Stimulated activated CD8-positive, alpha-beta memory T cell treated with anti-CD3 and anti-CD28 coated beads, Interleukin-7, amount 100 ng/mL, for 24 hours (primary cell): ENCODE measurements at places on chromosomes 12 and 14.

GRCh38 chr12:108543652-108544051 is 17.3 kb downstream of the SART3 start:
- no peak for DNase-seq

DNA sequence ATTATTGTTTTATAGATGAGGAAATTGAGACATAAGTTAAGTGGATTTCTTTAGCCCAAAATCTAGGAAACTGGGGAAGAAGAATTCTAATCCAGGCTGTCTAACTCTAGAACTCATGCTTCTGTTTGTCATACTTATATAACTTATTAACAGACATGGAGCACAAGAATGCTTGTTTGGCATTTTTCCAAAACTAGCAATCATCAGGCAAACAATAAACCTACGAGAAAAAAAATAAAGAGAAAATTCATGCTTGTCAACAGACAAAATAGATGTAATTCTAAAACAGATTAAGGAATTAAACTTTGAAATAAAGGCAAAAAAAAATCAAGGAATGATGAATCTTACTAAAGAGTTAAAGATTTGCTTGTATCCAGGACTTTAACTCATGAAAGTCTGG is 103.1 kb downstream of the METTL25 start:
- DNase-seq = no peak

GRCh38 chr12:32777691-32778175 is 22.0 kb upstream of the YARS2 start:
- DNase-seq = no peak

DNA sequence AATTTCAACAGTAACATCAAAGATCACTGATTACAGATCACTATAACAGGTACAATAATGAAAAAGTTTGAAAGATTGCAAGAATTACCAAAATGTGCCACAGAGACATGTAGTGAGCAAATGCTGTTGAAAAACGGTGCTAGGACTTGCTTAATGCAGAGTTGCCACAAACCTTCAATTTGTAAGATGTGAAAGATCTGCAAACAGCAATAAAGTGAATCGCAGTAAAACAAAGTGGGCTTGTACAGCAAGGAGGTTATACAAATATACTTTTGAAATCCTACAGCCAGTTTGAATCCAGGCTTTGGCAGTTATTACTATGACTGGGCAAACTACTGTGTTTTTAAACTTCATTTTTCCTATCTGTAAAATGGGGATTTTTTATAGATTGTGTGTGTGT is 1.0 kb upstream of the PLEKHA5 start:
- no peak for DNase-seq

DNA sequence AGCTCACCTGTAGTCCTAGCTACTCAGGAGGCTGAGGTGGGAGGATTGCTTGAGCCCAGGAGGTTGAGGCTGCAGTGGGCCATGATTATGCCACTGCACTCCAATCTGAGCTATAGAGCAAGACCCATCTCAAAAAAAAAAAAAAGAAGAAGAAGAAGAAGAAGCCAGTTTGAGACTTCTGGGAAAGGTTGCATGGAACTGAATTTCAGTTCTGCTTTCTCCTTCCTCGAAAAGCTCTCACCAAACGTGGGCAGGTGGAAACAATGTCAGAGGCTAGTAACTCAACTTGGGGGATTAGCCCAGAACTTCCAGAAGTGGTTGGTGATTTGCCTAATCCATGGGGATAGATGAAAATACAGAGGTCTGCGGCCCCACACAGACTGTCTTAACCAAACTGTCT is 18.7 kb downstream of the FLVCR2 start:
- DNase-seq = no peak

GRCh38 chr14:92922155-92922735 is 705 bp upstream of the CHGA start:
- DNase-seq = no peak

DNA sequence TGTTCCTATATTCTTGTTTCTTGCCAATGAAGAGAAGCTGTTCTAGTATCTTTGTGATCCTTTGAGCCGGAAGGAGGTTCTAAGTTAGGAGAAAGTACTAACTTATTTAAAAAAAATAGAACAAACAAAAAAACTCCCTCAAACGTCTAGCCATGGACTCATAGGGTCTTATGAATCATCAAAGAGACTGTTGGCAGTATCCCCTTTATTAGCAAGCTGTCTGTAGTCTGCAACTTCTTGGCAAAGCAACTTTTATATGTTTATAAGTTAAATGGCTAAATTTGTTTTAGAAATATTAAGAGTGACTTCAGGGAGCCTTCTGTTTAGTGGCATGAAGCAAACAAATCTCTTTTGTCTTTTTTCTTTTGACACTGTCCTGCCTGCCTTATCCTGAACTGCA is 291.9 kb downstream of the FUT8 start:
- DNase-seq = no peak

DNA sequence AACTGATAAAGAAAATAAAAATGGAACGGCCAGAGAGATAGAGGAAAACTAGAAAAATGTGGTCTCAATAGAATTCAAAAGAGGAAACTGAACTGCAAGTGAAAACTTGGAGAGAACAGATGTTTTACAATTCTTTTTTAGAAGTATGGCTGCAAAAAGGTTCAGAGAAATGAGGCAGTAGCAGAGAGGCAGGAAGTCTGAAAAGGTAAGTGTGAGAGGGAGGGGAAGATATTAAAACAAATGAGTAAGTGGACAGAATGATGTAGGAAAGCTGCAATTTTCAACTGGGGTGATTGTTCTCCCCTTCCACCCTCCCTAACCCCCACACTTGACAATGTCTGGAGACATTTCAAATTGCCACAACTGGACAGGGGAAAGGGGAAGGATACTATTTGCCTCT is 12.9 kb downstream of the BTBD7 start:
- DNase-seq = no peak

DNA sequence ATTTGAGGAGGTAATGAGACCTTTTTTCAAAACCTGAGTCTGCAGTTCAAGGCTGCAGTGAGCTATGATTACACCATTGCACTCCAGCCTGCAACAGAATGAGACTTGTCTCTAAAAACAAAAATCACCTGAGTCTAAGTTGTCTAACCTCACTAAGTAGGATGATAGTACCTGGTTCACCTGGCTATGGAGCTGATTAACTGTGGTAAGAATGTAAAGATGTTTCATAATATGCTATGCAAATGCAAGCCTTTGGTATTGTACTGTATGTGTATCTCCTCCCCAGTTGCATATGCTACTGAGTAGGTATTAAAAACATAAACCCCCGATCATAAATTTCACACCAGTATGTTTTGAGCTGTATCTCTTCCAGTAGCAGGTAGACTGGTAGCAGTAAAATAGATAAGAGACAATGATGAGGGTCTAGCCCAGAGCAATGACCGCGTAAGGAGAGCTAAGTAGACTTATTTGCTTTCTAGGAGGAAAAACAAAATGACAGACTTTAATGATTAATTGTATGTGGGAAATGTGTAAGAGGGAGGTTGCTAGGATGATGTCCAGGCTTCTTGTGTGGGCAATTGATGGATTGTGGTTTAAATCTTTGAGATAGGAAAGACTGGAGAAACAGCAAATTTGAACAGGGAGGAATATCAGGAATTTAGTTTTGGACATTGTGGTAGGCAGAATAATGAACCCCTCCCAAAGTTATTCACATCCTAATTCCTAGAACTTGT is 41.6 kb upstream of the EGLN3 start:
- DNase-seq = no peak

- no peak for DNase-seq
Measured at GRCh38 chr14:73323896-73324399, 86.6 kb downstream of the PAPLN start.

DNA sequence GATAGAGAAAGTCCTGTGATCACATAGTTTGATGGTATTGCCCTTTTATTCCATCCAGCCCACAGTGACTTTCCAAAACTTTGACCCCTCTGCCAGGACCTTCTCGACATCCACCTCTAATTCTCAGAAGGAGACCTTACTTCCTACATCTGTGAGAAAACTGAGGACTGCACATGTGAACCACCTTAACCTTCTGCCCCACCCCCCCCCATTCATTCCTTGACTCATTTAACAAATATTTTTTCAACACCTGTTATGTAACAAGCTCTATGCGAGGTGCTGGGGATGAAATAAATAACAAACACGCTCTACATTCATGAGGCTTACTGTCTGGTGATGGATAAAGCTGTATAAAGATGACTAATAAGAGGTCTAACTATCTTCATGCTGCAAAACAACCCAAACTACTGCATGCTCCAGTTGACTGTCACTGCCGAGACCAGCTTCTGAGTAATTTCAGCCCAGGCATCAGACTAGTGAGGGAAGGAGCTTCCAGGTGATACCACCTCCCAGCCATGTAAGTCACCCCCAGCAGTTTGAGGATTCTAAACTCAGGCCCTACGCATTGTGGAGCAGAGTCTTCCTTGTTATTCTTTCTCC is 1.9 kb upstream of the HAL start:
- DNase-seq = no peak

- DNase-seq = no peak
Measured at GRCh38 chr14:64554556-64554955, 4.8 kb downstream of the PPP1R36 start.

DNA sequence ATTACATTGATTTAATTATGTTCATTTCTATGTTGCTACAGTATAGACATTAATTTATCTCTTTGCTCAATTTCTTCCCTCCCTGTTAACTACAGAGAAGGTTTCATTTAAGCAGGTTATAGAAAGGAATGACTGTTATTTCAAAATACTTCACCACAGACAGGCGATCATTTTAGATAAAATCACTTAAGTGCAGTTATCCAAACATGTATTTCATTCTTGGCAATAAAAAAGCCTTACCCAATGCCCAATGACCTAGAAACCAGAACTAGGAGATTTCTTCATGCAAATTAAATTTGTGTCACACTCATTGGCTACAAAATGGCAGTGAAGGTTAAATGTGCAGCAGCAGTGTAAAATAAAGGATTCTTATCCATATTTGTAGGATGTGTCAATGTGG is 266.4 kb downstream of the KCNH5 start:
- DNase-seq = no peak

DNA sequence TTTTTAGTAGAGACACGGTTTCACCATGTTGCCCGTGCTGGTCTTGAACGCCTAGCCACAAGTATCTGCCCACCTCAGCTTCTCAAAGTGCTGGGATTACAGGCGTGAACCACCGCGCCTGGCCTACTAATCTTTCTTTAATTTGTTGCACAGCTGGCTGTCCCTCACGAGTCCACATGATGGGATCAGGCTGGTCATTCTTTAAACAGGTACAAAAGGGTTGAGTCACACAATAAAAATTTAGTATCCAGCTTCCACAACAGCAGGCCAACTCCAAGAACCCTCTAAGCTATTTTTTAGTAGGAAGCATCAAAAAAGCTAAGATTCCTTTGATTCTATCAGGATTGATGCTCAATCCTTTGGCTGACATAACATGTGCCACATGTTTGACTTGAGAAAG is 17.8 kb downstream of the SINHCAF start:
- no peak for DNase-seq

- no peak for DNase-seq
Measured at GRCh38 chr14:73758392-73759182, 44.4 kb upstream of the PNMA1 start.

- DNase-seq = no peak
Measured at GRCh38 chr14:51824191-51824590, 36.2 kb upstream of the GNG2 start.

DNA sequence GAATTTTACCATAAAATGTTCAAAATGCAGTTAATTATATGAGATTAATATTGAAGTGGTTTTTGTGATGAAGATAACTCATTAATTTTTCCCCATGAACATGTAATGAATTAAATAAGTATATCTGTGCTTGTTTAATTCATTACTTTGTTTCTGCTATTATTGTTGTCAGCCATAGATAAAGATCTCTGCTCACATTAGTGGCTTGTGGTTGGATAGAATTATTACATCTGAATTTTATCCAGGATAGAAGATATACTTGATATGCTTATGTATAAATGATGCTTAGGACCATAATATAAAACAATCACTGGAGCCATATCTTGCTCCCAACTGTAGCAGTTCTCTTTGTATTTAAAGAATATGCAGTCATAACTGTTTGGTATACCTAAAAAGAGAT is 18.5 kb downstream of the TSPAN19 start:
- DNase-seq = no peak

DNA sequence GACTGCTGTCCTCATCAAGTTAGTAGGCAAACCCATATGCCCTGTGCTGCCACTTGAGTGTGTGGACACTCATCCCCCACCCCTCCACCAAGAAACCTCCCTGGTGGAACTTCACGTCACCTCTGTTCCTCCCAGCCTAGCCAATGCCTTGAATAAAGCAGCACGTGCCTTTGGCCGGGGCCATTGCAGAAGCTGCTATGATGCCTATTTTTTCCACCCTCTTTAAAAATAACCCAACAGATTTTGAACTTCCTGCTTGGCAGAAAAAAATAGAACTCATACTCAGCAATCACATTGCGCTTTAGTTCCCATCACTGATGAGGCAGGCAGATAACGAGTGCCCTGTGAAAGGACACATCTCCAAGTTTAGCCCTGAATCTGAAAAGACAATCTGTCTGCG is 23.1 kb upstream of the PWP1 start:
- no peak for DNase-seq

GRCh38 chr14:61426048-61426447 is 104.7 kb downstream of the PRKCH start:
- DNase-seq = no peak

DNA sequence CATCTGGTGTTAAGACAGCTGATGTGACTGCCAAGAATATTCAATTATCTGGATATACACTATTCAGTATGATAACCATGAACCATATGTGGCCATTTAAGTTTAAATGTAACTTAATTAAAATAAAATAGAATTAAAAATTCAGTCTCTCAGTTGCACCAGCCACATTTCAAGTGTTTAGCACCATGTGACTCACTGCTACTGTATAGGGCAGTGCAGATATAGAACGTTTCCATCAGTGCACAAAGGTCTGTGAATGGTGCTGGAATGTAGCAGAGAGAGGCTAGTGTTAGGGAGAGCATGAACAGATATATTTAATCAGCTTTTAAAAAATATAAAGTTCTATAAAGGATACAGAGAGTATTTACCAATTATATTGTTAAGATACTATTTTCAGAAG is 28.7 kb downstream of the ARID4A start:
- DNase-seq = no peak

DNA sequence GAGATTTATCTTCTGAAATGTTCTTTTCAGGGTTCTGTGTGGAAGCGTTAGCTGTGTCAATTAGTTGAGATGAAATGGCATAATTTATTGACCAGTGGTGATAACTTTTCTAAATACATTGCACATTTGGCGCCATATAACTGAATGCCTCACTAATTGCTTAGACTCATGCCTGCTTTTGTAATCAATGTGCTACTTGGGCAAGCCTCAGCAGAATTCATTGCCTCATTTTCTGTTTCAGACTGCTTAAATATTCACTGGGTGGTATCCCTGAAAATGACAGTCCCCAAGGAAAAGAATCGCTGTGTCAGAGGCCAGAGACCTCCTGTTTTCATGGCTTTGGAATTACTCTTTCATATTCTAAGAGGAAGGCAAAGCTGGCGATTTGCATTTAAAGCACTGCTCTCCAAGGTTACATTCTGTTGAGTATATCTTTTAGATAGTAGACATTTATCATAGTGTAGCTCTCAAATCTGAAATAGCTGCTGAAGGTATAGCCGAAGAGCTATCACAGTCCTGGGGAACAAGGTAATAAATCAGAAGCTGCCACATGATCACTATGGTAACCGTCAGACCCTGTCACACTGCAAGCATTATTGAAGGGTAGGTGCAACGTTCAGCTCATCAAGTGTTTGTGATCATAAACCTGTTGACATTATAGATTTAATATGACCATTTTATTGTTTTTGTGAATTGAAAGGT is 297.3 kb upstream of the E2F7 start:
- DNase-seq = no peak
